ENCODE measurements at places on chromosomes 12 and 14.

- no peak for DNase-seq
Measured at GRCh38 chr14:39417014-39417413, 15.2 kb downstream of the FBXO33 start.

- DNase-seq = no peak
Measured at GRCh38 chr14:22824711-22825359, 4.9 kb upstream of the MRPL52 start.

- no peak for DNase-seq
Measured at GRCh38 chr14:58465421-58465820, 37.9 kb downstream of the KIAA0586 start.

- no peak for DNase-seq
Measured at GRCh38 chr12:121875582-121875981, 13.0 kb upstream of the PSMD9 start.

DNA sequence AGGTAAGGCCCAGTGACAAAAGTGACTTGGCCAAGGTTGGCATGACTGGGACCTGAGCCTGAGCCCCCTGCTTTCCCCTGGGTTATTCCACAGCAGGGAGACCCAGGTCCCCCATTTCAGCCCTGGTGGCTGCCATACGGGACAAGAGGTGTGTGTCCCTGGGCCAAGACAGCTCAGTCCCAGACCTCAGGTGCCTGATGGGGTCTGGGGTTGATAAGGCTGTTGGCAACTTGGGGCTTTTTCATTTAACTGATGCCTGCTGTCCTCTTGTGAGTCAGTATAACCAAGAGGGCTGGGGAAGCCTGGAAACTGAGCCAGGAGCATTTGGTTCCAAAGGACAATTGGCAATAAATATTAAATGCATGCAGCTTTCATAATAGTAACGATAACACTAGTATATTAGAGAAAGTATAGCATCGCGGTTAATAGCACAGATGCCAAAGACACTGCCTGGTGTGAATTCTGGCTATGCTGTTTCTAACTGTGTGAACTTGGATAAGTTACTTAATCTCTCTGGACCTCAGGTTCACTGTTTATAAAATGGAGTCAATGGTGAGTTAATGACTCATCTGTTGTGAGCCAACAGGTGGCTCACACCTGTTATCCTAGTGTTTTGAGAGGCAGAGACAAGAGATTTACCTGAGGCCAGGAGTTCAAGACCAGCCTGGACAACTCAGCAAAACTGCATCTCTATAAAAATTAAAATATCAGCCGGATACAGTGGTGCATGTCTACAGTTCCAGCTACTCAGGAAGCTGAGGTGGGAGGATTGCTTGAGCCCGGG lies 898 bp downstream of the SDSL start:
- no peak for DNase-seq

DNA sequence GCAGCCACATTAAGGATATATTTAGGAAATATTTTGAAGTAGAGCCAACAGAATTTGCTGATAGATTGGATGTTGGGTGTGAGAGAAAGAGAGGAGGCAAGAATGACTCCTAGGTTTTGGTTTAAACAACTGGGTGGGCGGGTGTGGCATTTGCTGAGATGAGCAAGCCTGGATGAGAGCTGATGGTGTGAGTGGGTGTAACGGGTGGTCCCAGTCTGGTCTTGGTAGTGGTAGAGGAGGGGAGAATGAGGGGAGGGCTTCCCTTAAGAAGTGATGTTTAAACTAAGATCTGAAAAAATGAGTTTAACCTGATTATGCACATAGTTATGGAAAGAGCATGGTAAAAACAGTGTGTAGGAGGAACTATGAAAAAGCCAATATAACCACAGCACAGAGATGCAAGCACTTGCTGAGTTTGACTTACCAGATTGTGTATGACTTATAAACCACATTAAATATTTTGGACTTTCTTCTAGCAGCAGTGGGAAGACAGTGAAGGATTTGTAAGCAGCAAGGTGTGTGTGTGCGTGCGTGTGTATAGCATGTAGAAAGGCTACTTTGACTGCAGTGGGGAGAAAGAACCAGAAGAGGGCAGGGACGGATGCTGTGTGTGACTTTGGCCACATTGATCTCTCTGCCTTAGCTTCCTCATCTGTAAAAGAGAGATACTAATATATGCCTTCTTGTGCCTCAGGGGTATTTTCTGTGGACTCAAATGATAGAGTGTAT lies 139.7 kb downstream of the PRIMA1 start:
- DNase-seq = no peak

DNA sequence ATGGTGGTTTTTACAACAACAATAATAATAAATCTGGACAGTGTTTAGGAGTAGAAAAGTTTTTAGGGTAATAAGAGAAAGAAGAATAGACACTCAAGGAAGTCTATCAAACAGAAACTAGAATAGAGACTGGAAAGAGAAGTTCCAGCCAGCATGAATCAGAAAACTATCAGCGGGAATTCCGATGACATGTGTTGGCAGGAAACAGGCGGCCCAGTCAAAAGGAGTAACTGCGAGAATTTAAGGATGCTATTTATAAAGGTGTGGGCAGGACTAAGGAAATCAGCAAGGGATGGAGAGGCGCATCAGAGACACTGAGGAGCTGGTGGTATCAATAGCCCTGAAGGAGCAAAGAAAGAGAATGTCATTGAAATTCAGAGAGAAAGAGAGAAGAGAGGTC lies 89.9 kb downstream of the TBX5 start:
- DNase-seq = no peak

DNA sequence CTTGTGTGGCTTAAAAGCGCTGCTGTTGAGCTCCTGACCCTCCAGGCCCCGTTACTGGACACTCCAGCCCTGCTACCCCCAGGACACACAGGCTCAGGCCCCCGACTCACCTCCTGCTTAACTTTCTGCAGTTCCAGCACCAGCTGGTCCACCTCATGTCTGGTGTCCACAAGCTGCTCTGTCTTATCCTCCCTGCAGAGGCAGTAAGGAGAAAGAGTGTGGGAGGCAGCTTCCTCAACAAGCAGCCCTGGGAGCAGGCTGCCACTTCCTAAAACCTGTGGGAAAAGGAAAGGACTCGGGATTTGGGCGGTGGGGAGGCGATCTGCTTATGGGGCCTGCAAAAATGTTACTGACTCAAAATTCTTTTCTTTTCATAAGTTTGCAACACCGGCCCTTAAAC lies 79.2 kb downstream of the CCDC88C start:
- DNase-seq = no peak

DNA sequence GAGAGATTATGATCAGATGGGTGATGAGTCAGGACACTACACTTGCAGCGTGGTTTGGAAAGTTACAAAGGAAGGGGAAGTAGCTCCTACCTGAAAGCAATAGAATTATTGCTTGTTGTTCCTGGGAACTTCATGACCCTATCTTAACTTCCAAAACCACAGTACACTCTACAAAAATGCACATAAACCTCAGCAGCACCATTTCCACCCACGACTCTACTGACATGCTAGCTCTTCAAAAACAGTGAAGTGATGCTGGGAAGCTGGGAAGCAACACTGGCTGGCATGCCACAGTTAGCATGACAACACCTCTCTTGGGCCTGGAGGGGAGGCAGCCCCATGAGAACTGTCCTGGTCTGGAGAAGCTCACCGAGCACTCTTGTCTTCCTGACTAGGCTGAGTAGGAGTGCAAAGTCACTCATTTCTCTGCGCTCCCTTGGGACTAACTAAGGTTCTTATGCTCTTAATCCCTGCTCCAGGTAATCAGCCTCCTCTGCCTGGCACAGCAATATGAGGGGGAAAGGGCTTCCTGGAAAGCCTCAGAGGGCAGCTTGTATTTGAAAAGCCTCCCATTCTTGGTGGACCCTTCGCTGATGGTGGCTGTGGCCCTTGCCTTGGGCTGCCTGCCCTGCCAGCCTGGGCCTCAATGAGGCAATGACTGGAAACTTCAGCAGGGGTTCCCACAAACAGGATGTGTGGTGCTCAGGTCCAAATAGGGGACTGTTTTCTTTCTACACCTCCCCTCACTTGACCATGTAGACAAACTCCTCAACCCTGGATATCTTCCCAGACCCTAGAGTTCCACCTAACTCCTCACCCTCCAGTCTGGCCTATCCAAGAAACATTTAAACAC lies 1.2 kb downstream of the KRT3 start:
- DNase-seq = no peak

GRCh38 chr12:20704860-20705259 lies 9.7 kb downstream of the SLCO1C1 start:
- no peak for DNase-seq

GRCh38 chr14:76867516-76868453 lies 41.6 kb downstream of the LRRC74A start:
- peak; percentile 52 for DNase-seq

- DNase-seq = no peak
Measured at GRCh38 chr14:76350671-76351070, 25.3 kb upstream of the ESRRB start.

DNA sequence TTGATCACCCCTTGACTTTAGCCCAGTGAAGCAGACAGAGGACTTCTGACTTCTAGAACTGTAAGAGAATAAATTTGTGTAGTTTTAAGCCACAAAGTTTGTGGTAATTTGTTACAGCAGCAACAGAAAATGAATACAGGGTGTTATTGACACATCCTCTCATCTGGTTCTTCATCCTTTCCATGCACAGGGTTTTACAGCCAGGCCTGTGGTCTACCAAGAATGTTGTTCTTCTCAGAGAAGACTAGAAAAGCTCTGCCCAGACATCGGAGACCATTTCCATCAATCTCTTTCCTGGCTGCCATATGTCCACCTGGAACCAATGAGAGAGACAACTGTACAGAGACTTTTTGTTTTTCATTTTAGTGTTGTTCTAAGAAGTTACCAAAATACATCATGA lies 308.2 kb upstream of the AMIGO2 start:
- DNase-seq = no peak

- no peak for DNase-seq
Measured at GRCh38 chr14:71742485-71742884, 189.7 kb upstream of the RGS6 start.

DNA sequence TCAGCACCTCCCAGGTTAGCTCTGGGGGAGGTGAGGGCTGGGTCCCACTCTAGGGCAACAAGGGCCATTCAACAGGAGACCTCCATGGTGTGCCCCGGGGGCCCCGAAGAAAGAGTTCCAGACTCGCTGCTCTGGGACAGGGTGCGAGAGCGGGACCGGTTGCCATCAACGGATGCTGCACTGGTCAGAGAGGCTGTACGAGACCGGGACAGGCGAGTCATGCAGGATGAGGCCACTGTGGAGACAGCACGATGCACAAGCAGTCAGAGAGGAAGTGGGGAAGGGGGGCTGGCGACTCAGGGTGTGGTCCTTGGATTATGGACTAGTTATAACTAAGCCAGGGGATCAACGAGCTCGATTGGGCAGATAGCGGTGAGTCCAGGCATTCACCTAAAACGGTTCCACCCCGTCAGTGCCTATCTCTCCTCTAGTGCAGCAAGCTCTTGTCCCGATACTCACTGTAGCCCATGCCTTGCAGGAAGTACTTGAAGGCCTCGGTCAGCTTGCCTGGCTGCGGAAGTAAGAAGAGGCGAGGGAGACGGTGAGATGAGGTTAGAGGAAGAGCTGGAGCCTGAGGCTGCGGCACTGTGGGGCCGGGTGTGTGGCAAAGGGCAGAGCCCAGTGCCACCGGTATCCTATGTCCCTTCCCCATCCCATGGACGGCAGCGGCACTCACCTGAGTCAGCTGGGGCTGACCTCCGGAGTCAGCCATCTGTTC lies 7.2 kb downstream of the NDRG2 start:
- no peak for DNase-seq

- no peak for DNase-seq
Measured at GRCh38 chr12:29574500-29574899, 77.0 kb upstream of the OVCH1 start.

DNA sequence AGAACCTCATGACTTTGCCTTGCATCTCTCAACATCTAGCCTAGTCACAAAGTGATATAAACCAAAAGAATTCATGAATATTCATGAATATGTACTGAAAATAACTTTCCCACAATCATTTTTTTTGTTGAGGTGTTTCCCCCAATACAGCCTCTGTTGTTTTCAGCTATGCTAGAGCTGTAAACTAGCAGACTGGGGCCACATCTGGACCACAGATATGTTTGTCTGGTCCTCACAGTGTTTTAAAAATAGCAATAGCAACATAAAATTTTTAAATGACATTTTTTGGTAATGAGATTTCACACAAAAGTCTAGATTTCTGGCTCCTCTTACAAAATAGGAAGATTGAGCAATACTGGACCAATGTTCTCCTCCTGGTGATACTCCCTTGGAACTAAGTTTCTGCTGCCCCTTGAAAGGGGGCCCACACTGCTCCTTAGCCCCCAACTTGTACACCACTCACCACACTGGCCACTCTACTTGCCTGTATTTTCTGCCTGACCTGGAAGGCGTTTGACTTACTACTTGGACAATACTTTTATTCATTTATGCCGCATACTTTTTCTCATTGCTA lies 81.2 kb downstream of the BMP4 start:
- DNase-seq = no peak

DNA sequence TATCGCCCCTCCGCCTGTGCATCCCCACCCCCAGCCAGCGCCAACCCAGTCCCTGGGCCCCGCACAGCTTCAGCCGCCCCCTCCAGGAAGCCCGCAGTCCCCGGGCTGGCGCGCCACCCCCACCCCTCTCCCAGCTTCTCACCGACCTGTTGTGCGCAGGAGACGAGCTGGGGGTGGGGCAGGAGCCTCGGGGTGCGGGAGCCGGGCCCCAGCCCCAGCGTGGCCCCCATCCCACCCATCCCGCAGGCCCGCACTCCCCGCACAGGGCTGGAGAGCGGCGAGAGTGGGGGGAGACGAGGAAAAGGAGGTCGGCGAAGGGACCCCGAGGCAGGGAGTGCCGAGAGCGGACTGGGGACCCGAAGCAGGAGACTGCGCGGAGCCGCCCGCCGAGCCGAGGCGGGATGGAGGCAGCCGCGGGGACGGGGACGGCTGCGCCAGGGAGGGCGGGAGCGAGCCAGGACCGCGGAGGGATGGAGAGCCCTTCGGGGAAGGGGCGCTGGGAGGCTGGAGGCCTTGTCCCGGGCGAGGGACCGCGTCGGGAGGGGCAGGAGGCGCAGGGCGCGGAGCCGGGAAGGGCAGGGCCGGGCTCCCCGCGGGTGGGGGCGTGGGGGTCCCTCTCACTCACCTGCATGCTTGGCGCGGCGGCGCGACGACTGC lies 498 bp downstream of the PIANP start:
- DNase-seq = no peak

DNA sequence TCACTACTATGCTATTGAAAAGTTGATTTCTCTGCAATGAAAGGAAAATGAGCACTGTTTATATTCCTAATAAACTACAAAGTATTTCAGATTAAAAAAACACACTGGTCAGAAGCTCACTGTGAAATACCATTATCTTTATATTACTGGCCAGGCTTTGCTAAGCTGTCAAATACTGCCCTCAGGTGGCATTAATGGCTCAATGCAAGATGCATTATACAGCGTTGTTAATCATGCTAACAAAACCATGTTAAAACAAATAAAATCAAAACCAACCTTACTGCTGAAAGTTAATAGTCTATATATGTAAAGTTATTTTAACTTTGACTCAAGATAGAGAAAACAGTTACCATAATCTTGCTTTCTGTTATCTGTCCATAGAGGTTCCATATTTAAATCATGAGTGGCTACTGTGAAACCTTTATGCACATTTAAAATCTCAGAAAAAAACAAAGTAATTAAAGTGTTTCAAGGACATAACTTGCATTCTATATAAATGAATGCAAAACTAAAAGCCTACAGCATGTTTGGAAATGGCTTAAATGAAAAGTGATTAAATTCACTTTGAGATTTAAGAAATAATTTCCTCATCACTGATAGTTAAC lies 121.7 kb downstream of the RALGAPA1 start:
- no peak for DNase-seq

Measured in naive thymus-derived CD8-positive, alpha-beta T cell (primary cell).